ENCODE measurements at places on chromosomes 7 and 10. TPM values are rescaled to one million over a fixed set of nuclear protein-coding genes. Genes with fewer than 3 reads are reported as not detected.

The AASS gene
- 1.6 TPM for total RNA-seq

DNA sequence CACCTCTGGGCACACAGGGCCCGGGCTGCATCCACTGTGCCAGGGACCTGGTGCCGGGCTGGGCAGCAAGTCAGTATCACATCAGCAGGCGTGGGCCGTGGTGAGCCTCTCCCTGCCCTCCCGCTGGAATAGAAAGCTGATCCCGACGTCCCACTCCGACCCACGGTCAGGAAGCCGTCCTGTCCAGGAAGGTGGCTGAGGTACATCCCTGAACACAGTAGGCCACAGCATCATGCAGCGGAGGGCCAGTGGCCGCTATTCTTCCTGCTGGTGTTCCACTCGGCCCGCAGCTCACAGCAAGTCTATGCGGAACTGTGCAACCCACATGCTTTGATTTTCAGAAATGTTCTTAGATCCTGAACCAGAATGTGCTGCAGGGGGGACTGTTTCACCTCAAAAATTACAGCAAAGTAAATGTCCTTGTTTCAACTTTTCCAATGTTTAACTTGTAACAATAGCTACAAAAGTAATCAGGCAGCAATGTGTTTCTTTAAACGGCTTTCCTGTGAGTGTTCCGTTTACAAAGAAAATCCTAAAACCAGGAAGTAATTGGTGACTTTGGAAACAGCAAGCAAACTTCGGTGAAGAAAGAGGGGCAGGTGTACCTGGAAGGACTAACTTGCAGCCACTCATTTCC is 676 bp upstream of the GPR146 start:
- peak overlapping the region; percentile 68 for H3K4me3 ChIP-seq
- H3K4me1 ChIP-seq, result peaks cover 57% of the 10 kb centered on the region
- no peaks in the 10 kb centered on the region for H3K27me3 ChIP-seq
- peak overlapping the region; percentile 76 for H3K27ac ChIP-seq

- no peaks in the 10 kb centered on the region for H3K36me3 ChIP-seq
- no peak overlapping the region for H3K4me3 ChIP-seq
- no peak overlapping the region for H3K27ac ChIP-seq
- no peaks in the 10 kb centered on the region for H3K4me1 ChIP-seq
- no peak for DNase-seq
- H3K27me3 ChIP-seq, result peaks cover 3% of the 10 kb centered on the region
Observed at GRCh38 chr10:63637901-63638327, 116.7 kb downstream of the REEP3 start.

DNA sequence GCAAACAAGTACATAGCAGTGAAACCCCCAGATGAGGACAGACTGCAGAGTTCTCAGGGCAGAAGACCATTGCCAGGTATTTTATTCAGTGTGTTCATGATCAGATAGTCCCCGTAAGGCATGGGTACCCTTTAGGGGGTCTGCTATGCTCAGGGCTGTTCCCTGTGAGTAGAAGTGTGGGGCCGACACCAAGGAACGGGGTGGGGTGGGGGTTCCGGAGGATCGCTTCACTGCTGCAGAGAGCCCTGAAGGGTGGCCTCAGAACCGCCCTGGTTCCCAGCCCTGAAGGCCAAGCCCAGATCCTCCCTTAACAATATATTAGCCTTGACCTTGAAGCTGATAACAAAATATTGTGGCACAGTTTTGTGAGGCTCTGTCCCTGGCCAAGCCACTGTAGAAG is 89.6 kb downstream of the ACTR3B start:
- H3K27me3 ChIP-seq, result no peaks in the 10 kb centered on the region
- H3K4me3 ChIP-seq, result no peak overlapping the region
- H3K27ac ChIP-seq, result no peak overlapping the region
- H3K4me1 ChIP-seq, result no peaks in the 10 kb centered on the region
- no peaks in the 10 kb centered on the region for H3K36me3 ChIP-seq

The CPA4 gene
- total RNA-seq, result not detected

The OR9A2 gene
- total RNA-seq, result not detected

DNA sequence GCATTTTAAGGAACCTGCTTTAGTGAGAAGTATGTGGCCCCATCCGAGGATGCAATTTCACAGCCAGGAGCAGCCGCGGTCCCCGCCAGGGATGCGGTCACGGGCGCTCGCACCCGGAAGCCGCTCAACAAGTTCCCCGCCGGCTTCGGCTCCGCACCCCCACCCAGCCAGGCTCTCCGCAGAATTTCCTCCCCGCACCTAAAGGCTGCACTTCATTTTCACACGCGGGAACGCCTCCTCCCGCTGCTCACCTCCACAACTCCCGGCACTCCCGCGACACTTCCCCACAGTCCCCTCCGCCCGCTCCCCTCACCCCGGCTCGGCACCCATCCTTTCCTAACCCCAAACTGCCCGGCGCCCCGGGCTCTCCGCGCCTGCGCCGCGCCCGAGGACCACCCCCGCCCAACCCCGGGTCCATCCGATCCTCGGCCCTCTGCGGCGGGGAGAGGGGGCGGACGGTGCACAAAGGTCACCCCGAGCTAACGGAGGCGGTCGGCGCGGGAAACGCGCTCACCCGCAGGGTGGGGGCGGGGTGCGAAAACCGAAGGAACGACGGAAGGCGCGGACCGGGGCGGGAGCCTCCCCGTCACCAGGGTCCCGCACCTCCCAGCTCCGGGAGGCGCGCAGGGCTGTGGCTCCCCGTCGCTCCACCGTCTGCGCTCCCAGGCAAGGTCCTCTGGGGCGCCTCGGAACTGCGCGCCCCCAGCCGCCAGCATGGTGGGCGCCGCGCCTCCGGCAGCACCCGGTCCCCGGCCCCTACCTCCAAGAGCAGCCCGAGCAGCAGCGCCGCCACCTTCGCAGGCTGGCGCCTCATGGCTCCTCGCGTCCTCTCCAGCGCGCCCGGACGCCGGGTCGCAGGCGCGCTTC is 558 bp downstream of the VOPP1 start:
- no peaks in the 10 kb centered on the region for H3K36me3 ChIP-seq
- peaks cover 61% of the 10 kb centered on the region for H3K4me1 ChIP-seq
- DNase-seq, result peak; percentile 66
- peak overlapping the region; percentile 76 for H3K4me3 ChIP-seq

The EGR2 gene
- total RNA-seq, result 87.8 TPM

- no peak for DNase-seq
- H3K4me1 ChIP-seq, result peaks cover 13% of the 10 kb centered on the region
- H3K4me3 ChIP-seq, result no peak overlapping the region
- H3K27me3 ChIP-seq, result no peaks in the 10 kb centered on the region
- H3K36me3 ChIP-seq, result no peaks in the 10 kb centered on the region
Observed at GRCh38 chr10:12547301-12547771, 198.0 kb downstream of the CAMK1D start.

The AOAH gene
- total RNA-seq, result 25.0 TPM

DNA sequence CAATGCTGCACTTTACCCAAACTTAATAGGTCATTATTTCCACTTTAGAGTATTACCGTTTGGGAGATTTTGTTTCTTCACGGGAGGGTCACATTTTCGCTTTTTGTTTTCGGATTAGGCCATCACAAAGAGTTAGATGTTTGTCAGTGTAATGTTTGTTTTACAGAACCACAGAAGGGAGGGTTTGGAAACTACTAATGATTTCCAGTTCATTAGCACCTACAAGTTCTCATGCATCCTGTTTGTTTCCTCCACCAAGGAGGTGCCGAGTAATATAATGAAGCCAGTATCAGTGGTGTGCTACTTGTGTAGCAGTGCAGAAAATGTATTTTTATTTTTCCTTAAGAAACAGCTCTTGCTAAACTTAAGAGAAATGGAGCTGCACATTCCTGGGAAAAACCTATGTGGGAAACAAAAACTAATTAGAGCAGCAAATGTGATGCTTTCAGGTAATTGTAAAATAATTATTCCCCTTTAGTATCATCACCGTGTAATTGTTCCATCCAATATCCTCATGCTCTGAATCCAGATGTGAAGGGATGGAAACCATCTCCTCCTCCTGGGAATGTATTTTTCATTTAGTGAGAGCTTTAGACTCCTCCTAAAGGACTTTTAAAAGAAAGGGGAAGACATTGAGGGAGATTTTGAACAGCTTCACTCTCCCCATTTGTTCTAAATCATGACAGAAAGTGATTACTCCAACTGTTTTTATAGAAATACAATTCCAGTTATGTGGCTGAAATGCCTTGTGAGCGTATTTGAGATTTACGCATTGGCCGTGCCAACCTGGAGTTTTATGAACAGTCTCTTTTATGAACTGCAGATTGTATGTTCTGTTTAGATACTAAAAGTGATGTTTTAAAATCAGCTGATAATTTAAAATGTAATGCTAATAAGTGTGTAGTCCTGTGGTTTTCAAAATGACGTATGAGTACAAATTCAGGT is 5.6 kb downstream of the CELF2 start:
- no peak overlapping the region for H3K4me3 ChIP-seq
- no peak overlapping the region for H3K27ac ChIP-seq
- no peaks in the 10 kb centered on the region for H3K36me3 ChIP-seq
- peaks cover 6% of the 10 kb centered on the region for H3K27me3 ChIP-seq

- H3K27ac ChIP-seq, result no peak within 1 kb of the TSS
- no peaks in the 10 kb centered on the region for H3K36me3 ChIP-seq
- H3K4me1 ChIP-seq, result no peaks in the 10 kb centered on the region
- no peaks in the 10 kb centered on the region for H3K27me3 ChIP-seq
- no peak for DNase-seq
Observed at GRCh38 chr7:107469929-107470328, at the start of gene GPR22. GPR22 (plus strand) TSS chr7:107470057; CDS start chr7:107474061, 4,004 bp downstream.

DNA sequence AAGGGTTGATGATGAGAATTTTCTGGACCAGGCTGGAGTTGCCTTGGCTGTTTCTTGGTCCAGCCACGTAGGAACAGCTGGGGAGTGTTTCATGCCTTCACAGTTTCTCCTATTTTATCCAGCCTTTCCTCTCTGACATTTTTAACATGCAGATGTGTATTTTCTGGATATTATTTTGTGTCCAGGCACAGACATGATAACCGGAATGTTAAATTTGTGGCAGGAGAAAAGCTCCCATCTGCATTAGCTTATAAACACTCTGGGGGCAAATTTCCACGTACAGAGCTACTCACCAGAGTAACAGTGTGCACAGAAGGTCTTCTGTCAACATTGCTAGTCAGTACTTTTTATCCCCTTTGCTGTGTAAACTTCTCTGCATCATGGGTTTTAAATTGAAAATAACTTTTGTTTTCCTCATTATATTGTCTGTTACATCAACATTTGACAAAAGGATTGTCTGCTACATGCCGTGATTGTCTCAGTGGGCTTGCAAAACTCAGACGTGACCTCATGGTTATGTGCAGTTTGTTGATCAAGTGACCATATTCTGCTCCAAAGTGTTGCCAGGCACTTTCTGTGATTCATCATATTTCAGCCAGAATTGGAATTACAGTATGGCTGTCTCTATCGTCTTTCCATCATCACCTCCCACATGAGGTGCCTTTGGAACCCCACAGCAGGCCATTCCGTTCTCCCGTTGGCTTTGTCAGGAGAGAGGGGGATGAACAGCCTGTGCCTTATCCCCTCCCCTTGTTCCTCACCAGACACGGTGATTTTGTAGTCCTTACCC is 41.4 kb downstream of the INSYN2A start:
- no peak overlapping the region for H3K27ac ChIP-seq
- DNase-seq, result no peak
- no peaks in the 10 kb centered on the region for H3K36me3 ChIP-seq
- H3K4me1 ChIP-seq, result no peaks in the 10 kb centered on the region
- no peak overlapping the region for H3K4me3 ChIP-seq

DNA sequence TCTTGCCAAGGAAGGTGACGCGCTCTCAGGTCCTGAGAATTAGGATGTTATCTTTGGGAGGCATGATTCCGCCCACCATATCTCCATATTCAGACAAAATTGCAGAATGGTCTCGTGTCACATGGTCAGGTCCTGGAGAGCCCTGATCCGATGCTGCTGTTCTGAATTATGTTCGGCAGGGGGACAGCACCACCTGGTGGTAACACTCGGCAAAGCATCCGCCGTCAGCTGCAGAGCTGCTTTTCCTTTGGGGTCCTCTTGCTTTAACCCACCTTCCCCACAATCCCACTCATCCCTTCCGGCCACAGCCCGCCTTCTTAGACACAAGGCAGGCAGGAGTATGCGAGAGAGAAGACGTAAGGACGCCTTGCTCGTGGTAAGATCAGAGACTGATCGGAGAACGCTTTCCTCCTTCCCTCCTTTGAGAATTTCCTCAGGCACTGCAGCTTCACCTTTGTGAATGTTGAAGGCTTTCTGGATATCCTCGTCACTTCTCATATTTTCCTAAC is 327.8 kb upstream of the C7orf33 start:
- H3K27ac ChIP-seq, result no peak overlapping the region
- H3K4me1 ChIP-seq, result no peaks in the 10 kb centered on the region
- DNase-seq, result peak; percentile 31
- no peak overlapping the region for H3K4me3 ChIP-seq

The SRRM3 gene
- not detected for total RNA-seq

DNA sequence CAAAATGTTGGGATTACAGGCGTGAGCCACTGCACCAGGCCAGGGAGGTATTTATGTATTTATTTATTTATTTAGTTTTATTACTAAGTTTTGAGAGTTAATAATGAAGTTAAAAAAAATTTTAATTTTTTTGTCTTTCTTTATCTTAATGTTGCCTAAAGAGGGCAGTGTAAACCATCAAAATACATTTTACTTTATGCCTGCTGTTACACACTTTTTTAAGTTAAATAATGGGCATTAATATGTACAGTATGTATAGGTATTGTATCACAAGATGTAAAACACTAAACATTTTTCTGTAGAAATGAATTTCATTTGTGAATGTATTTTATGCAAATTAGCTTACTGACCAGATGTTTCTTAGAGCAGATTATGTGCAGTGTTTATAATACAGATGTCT is 129.4 kb downstream of the AASS start:
- DNase-seq, result no peak
- no peak overlapping the region for H3K4me3 ChIP-seq
- no peaks in the 10 kb centered on the region for H3K36me3 ChIP-seq
- no peak overlapping the region for H3K27ac ChIP-seq

- H3K4me1 ChIP-seq, result no peaks in the 10 kb centered on the region
- no peak overlapping the region for H3K4me3 ChIP-seq
- H3K36me3 ChIP-seq, result no peaks in the 10 kb centered on the region
- H3K27me3 ChIP-seq, result no peaks in the 10 kb centered on the region
Observed at GRCh38 chr7:158106272-158106671, 481.4 kb downstream of the PTPRN2 start.

DNA sequence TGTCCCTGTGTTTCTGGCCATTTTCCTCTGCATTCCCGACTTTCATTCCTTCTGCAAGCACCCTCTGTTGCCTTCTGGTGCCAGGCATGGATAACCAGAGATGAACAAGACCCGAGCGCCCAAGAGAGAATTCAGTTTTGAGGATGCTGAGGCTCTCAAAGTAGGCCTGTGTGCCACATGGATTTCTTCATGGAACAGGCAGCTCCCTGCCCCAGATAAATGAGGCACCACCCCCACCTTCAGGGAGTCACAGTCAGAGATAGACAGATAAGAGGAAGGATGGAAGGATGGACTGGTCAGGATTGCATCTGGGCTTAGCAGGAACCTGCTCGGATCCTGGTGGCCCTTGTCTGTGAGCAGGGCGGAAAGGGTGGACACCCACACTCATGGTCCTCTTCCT is 49.4 kb downstream of the ADCYAP1R1 start:
- H3K27ac ChIP-seq, result no peak overlapping the region
- H3K4me3 ChIP-seq, result no peak overlapping the region
- DNase-seq, result no peak
- no peaks in the 10 kb centered on the region for H3K4me1 ChIP-seq

DNA sequence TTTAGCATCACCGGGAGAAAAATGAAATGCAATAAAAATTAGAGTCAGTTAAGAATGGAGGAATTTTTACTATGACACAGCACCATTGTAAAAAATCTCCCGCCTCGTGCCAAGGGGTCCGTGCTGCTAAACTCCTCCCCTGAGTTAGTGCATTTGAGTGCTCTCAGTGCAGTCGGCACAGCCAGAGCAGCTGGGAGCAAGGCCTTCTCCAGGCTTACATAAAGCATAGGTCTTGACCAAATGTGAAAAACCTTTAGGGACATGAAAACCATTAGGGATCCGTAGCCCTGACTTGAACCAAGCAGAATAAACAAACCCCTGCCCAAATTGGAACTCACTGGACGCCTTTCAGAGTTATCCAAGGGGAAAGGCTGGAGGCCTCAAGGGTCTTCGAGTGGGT is 152.6 kb downstream of the PLCE1 start:
- no peaks in the 10 kb centered on the region for H3K4me1 ChIP-seq
- H3K27ac ChIP-seq, result no peak overlapping the region
- no peak overlapping the region for H3K4me3 ChIP-seq
- no peak for DNase-seq
